ENCODE measurements at places on chromosomes 1 and 21.

GRCh38 chr21:29163341-29164115 is 33.1 kb downstream of the MAP3K7CL start:
- no peak for DNase-seq

GRCh38 chr1:110734133-110734680 is 59.5 kb upstream of the KCNA3 start:
- DNase-seq, result no peak

- DNase-seq, result no peak
Measured at GRCh38 chr1:156153362-156153761, at the start of gene SEMA4A. Gene SEMA4A, plus strand, starts transcription at chr1:156153585. Its CDS starts 994 bp downstream, at chr1:156154579.

DNA sequence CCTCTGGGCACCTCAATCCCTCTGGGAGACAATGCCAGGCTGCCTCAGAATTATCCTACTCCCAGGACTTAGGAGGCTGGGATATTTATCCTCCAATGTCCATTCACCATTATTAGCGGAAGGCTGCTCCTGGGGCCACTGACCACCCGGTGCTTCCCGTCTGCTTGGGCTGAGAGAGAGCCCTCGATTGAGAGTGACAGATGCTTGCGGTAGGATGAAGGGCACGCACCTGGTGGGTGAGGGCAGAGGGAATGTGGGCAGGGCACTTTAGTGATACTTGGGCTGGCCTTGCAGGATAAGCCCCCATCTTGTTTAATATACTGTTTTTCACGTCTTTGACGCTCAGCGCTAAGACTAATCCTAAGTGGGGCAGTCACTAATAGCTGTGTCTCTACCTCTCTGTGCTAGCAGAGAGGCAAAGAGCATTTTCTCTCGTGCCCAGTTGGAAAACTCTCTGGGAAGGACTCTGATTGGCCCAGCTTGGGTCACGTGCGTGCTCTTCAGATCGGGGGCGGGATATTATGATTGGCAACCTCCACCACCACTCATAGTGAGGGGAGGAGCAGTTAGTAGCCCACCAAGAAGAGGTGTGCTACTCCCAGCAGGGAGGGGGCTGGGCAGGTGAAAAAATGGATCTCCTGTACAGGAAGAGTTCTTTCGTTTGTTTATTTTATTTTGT is 10.6 kb upstream of the PARS2 start:
- no peak for DNase-seq

DNA sequence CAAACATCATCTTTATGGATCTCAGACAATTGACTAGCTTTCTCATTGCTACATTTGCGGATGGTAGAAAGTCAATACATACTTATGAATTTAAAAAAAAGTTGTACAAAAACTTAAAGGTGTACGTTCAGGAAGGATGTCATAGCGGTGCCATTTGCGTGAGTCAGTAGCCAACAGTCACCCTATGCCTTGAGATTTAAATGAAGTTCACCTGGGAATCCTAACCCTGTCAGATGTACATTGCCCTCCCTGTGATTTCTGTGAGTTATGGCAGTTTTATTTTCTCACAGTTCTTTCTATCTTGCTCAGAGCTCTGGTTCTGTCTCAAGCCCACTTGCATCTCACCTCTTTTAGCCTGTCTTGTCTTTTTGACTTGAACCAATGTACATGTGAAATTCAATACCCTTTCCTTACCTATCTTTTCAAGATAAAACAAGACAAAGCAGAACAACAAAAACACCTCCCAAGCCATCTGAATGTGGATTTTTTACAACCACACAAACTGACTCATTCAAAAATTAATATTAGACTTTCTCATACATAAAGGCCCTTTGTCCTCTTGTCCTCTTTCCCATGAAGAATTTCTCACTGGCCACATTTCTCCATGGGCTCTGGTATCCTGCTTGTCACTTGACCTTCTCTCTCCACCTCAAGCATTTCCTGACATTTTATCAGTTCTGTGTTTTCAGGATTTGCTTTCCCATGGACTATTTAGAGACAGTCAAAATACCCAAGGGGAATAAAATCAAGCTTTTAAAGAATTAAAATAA is 25.3 kb upstream of the ZNF697 start:
- no peak for DNase-seq

GRCh38 chr1:43841321-43842174 is 92.1 kb upstream of the ARTN start:
- DNase-seq, result no peak

- DNase-seq, result no peak
Measured at GRCh38 chr1:235759336-235759735, 107.4 kb downstream of the LYST start.

GRCh38 chr1:243483071-243483771 is 227.4 kb downstream of the SDCCAG8 start:
- DNase-seq, result no peak

DNA sequence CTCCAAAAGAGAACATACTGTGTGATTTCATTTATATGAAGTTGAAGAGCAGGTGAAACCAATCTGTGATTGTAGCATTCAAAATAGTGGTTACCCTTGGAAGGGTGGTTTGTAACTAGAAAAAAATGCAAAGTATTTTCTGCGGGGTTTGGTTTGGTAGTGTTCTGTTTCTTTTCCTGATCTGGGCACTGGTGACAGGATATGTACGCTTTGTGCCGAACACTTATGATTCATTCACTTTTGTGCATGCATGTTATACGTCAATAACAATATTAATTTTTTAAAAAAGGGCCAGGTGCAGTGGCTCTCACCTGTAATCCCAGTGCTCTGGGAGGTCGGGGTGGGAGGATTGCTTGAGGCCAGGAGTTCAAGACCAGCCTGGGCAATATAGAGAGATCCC is 63.8 kb downstream of the CD34 start:
- no peak for DNase-seq
